Iris pigment epithelial cell (primary cell): ENCODE measurements at places on chromosomes 5 and 9.

GRCh38 chr9:27227192-27227591, 69.8 kb downstream of the EQTN start:
- peak; percentile 97 for DNase-seq

DNA sequence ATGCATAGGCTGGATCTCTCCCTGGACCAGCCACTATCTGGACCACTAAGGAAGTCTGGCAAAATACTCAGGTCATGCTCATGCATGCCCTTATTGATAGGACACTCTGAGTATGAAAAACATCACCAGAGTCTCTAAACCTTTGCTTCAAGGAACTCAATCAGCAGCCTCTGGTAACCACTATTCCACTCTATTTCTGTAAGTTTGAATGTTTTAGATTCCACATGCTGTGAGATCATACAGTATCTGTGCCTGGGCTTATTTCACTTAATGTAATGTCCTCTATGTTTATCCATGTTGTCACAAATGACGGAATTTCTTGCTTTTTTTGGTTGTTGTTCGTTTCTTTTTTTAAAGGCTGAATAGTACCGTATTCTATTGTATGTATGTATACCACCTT, 68.3 kb downstream of the TARS1 start:
- DNase-seq: peak; percentile 40

GRCh38 chr5:90882448-90882847, 323.9 kb downstream of the ADGRV1 start:
- DNase-seq: no peak

GRCh38 chr5:53469946-53470687, 10.3 kb upstream of the FST start:
- DNase-seq: peak; percentile 65

DNA sequence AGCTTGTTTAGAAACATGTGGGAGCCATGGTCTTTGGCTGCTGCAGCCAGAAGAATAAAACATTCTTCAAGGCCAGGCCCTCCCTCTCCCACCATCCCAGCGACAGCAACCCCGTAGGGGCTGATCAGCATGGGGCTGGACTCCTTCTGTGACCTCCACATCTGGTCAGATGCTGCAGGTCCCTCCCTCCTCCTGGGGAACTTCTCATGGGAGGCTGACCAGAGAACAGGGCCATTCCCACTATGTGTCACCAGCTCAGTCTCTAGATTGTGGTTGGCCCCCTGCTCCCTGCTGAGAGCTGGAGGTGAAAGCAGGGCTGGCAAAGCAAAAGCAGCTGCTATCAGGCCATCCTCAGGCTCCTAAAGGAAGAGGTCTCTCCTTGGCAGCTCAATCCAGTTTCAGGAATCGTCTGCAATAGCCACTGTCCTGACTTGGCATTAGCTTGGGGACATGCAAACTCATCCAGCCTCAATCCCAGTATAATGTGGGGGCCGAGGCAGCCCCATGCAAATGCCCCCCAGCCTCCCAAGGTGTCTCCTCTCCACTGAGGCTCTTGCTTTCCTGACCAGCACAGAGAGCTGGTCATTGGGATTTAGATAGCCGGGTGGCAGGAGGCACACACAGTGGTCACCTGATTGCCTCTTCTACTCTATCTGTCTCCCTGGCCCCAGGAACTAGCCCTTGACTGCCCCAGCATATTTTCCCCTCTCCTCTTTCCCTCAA, 81.5 kb downstream of the NRG2 start:
- DNase-seq: no peak

- DNase-seq: peak; percentile 69
Observed at GRCh38 chr5:142014911-142015584, 2.2 kb upstream of the GNPDA1 start.

- DNase-seq: no peak
Observed at GRCh38 chr5:137845472-137845871, 22.2 kb upstream of the MYOT start.

GRCh38 chr5:43106290-43106638, 14.4 kb upstream of the ZNF131 start:
- no peak for DNase-seq

- no peak for DNase-seq
Observed at GRCh38 chr5:54080831-54081230, 229.5 kb downstream of the ARL15 start.

GRCh38 chr5:38011668-38012188, 171.9 kb upstream of the GDNF start:
- no peak for DNase-seq

- DNase-seq: no peak
Observed at GRCh38 chr9:12457237-12457636, 235.9 kb upstream of the TYRP1 start.

DNA sequence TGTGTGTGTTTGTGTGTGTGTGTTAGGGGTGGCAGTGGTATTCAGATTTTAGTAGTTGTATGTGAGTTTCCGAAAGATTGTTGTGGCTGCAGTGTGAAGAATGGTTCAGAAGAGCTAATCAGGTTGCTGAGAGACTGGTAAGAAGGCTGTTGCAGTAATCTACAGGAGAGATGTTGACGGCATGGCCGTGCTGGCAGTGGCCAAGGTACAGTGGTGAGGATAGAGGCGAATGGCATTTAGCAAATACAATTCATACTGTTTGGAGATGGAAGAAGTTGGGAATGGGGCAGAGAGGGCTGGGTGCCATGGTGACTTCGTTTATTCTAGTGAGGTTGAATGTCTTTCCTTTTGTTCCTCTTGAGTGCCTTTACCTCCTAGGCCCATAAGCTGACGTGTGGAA, 77.5 kb upstream of the SPATA31D4 start:
- no peak for DNase-seq

DNA sequence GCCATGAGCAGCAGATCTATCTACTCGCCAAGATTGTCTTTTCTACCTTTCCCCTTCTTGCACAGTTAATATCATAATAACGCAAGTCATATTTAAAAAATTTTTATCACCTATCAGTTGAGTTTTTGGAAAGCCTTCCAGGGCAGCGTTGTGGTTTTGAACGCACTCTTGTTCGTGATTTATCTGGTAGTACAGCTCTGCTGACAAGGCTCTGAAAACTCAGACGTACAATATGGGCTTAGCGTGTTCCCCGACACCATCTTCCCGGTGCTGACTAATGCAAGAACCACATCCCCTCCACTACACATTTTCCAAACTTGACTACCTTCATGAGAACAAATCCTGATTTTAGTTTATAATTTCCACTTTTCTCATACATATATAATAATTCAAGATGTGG, 1.6 kb upstream of the NFIL3 start:
- no peak for DNase-seq

GRCh38 chr9:29556746-29557145, 1983.5 kb upstream of the C9orf72 start:
- no peak for DNase-seq
